Stimulated activated CD4-positive, alpha-beta T cell treated with anti-CD3 and anti-CD28 coated beads, Interleukin-12 subunit alpha, Interleukin-12 subunit beta, amount 100 ng/mL, for 4 hours (primary cell): ENCODE measurements at places on chromosomes 7 and 10.

- peak; percentile 62 for DNase-seq
These were observed 10.4 kb upstream of the SMC3 start for GRCh38 chr10:110556969-110557601.

- no peak for DNase-seq
These were observed 233.3 kb upstream of the AOAH start for GRCh38 chr7:36957620-36958019.

DNA sequence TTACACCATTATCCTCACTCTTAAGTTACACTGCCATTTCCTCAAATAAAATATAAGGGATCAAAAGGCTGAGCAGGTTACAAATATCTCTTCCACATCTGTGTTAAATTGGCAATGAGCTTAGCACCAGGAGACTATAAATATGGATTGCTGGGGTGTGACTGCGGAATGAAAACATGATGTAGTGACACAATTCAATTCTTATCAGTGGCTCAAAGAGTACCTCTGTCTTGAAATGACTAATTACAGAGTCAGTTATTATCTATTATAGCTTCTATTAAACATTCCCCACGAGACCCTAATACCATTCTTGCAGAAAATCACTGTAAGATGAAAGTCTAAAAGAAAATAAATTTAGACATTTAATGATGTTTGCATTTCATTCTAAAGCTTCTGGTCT, 67.1 kb downstream of the RELN start:
- no peak for DNase-seq

DNA sequence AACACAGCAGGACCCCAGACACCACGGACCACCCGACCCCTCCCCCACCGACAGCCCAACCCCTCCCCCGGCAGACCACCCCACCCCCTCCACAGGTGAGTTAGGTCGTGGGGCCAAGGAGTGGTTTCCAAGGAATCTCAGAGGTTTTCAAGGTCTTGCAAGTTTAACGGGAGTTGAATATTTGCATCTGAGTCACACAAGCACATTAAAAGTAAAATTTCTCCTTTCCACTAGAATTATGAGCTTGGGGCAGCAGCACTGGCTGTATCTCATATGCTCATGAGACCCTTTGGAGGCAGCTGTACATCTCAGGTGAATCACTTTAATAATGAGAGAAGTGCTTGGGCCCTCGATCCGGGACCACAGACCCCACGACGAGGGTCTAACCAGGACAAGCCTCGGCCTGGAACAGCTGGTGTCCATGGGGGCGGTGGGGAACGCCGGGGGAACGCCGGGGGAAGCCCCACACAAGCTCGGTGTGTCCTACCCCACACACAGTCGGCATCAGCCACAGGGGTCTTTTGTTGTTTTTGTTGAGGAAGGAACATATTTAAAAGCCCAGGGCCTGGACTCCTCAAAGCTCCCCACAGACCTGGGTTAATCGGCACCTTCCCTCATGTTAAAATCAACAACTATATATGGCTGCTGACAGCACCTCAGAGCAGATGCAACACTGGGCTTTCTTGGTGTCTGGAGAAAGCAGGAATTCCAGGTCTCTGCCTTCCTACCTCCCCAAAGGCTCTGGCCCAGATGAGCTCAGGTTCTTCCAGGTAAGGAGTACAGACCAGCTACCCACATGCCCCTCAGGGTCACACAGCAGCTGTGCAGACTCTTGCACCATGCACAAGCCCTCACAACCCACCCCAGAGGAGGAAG, 130.3 kb downstream of the DIP2C start:
- DNase-seq = no peak

DNA sequence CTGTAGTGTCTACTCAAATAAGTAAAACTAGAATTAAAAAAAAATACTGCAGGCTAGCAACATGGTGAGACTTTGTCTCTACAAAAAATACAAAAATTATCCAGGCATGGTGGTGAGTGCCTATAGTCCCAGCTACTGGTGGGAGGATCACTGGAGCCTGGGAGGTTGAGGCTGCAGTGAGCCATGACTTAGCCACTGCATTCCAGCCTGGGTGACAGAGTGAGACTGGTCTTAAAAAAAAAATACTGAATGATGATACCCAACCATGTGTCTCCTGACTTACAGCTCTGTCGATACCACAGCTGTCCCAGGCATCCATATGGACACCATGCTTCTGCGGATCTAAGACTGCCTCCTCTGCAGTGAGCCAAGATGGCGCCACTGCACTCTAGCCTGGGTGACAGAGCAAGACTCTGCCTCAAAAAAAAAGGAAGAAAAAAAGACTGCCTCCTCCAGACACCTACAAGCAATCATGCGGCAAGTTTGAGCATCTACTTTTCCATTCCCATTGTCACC, 7.9 kb upstream of the FRAT1 start:
- no peak for DNase-seq

- no peak for DNase-seq
These were observed 65.1 kb downstream of the ANKRD26 start for GRCh38 chr10:27035163-27035562.

DNA sequence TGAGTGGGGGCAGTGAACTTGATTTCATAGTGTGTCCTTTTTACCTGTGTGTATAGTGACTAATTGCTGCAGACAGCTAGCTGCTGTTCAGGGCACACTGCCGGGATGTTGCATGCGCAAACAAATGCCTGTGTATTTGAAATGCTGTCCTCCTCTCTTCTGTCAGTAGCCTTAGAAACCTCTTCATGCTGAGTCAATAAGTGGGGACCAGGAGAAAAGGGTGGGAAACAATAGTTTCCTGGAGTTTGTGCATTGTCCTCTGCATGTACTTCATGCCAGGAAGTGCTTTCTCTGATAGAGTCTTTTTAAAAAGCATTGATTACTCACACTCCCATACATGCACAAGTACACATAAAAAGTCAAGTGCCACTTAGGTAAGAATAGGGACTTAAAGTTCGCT, 1183.7 kb upstream of the CELF2 start:
- DNase-seq = no peak

GRCh38 chr10:70690589-70690988, 18.3 kb downstream of the ADAMTS14 start:
- DNase-seq = no peak

DNA sequence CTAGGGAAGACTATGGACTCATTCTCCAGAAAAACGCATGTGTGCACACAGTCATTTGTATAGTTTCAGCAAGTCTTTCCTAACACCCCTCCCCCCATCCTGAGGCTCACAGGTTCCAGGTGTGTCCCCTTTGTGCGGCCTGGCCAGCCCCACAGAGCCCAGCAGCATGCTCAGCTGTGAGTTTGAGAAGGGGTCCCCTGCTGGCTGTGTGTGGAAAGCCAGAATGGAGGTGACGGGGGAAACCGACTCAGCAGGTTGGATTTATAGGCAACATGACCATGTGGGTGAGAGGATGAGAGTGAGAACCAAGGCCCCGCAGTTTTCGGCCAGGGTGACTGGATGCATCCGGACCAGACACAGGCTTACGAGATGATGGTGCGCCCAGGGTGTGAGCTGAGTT, 9.9 kb downstream of the PTPRE start:
- DNase-seq = no peak

- DNase-seq = no peak
These were observed 396.3 kb upstream of the POM121L12 start for GRCh38 chr7:52639126-52639525.

- DNase-seq = no peak
These were observed 245.9 kb downstream of the FGFR2 start for GRCh38 chr10:121352231-121352855.

DNA sequence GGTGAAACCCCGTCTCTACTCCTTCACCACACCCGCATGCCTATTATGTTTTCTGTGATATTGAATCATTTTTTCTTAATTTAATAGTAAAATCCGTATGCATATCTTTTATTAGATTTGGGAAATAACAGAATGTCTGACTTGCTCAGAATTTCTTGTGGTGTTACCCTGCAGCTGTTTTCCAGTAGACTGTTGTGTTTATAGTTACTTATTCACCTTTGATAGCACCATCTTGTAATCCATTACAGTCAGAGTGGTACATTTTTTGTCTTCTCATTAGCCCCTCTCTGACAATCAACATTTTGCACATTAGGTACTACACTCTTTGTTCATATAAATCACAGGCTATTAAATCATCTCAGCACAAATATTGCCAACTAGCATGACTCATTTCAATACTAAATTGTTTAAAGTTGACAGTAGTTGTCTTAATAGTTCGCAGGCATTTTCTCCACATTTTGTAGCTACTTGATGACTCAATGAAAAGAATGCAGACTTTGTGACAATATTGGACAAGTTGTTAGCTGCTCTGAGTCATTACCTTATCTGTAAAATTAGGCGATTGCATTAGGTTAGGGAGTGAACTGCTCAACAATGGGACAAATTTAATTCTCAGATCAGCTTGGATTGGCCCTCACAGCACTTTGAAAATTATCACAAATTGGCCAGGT, 17.8 kb upstream of the SLC16A12 start:
- DNase-seq = no peak

DNA sequence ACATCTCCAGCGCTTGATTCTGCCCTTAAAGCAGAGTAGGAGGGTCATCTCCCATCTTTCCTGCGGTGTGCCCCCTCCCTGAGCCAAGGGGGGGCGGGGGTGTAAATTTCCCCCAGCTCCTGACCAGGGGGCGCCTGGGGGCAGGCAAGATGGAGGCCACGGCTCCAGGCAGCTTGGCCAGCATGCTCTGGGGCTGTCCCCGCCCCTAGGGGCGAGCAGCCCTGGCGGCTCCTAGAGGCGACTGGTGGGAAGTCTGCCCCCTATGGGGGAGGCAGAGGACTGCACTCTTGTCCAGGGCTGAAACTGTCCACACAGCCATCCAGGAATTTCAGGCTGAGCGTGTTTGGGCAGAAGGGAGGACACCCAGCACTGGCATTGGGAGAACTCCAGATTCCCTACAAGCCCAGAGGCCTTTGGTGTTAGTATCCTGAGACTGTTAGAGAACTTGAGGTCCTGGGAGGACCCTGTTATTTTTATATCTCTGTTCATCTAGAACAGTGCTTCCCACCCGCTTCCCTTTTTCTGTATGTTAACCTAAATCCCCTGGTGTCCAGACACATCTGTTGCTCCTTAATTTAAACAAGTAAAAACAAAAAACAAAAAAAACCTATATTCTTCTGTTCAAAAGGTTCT, 4.6 kb downstream of the STRA8 start:
- DNase-seq = no peak

DNA sequence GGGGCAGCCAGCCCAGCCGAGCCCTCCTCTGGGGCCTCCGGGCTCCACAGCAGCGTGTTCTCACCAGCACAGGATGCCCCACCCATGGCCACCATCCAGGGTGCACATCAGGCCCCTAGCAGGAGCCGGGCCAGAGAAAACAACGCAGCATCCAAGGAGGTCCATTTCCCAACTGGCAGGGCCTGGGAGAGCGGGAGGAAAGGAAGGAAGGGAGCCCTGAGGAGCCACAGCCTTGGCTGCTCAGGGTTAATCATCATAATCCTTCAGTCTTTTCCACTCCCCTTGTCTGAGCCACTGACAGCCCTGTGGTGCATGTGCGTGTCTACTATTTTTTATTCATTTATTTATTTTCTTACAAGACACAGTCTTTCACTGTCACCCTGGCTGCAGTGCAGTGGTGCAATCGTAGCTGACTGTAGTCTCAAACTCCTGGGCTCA, 3.6 kb downstream of the PLAC9 start:
- no peak for DNase-seq

- DNase-seq = no peak
These were observed 10.1 kb downstream of the TBATA start for GRCh38 chr10:70774810-70775678.

- no peak for DNase-seq
These were observed 154.2 kb downstream of the ARHGAP12 start for GRCh38 chr10:31774299-31774900.

DNA sequence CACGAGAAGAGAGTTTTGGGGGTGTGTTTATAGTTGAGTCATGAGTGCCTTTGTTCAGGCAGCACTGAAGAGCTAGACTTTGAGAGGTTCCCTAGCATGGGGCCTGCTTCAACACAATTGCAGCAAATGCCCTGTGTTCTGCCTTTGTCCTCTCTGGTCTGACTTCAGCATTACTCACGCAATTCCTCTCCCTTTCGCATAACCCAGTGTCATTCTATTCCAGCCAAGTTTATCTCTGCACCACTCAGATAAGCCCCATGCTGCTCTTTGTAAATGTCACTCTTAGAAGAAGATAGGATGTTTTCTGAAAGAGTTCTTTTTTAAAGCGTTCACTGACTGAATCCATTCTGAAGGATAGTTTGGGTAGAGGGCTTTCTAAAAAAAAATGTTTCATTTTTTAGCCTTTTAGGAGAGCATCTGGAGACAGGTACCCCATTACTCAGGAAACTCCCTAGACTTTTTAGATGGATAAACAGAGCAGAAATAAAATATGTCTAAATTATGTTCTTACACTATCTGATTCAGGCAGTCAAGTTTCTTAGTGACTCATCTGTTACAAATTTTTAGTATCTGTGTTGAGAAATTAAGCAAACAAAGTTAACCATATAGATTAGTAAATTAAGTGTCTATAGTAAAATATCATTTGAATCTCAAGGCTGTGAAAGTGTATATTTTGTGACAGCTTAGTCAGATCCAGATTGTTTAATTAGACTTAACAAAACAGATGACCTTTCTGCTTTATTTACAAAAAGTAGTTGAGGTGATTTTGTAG, 318.5 kb downstream of the GPR158 start:
- no peak for DNase-seq

GRCh38 chr7:63114371-63114985, 884.2 kb upstream of the ZNF722 start:
- no peak for DNase-seq

DNA sequence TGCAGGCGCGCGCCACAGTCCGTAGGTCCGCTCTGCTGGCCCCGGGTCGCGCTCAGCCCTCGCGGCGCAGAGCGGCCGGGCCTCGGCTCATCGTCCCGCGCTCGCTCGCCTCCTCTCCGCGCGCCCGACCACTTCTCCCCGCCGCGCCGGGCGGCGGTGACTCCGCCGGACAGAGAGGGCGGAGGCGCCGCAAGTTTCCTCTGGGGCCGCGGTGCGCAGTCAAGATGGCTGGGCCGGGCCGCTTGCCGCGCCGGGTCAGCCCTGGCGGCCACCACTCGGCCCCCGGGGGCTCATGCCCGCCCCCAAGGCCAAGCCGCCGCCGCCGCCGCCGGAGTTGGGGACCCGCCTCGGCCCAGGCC, 441 bp downstream of the FZD8 start:
- peak; percentile 17 for DNase-seq
